Hematopoietic multipotent progenitor cell (in vitro differentiated cells): ENCODE measurements at places on chromosomes 2 and 18.

- DNase-seq, result no peak
Observed at GRCh38 chr2:120678251-120678650, 57.4 kb upstream of the GLI2 start.

DNA sequence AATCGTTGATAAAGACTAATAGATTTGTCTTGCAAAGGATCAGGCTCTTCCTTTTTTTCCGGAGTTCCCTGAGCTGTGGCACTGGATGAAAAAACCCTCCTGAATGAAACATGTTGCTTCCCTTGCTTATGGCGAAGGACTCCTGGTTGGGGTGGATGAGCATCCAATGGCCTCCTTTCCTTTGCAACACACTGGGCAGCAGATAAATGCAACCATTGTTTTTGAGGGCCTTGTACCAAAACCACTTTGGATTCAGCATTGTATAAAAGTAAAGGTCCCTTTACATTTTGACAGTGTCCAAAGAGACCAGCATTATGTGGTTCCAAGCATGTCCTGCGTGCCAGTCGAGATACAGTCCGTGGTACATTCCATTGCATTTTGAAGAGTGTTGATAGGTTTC is 44.7 kb downstream of the FAM210A start:
- DNase-seq, result no peak

DNA sequence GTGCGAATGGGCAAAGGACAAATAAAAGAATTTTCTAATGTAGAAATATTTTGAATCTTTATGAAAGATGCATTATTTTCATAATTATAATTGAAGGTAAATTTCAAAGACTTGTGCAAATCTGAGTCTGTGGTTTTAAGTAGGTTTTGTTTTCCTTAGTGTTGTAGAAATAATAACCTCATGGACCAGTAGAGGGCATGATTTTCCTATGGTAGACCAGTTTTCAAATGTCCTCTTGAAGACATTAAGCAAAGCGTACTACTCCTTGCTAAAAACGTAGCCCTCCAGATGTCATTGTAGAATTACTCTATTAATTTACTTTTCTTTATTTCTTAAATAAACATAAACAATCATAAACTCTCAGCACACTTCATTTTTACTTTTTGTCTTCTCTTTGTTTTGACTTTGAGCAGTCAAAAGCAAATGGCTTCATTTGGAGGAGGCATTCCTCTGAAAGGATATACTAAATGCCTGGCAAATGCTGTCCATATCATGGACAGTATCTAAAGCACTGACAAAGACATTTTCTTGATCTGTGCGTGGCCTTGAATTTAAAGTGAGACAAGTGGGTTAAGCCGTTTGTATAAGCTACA is 85.8 kb upstream of the FAM237A start:
- DNase-seq, result peak; percentile 55

DNA sequence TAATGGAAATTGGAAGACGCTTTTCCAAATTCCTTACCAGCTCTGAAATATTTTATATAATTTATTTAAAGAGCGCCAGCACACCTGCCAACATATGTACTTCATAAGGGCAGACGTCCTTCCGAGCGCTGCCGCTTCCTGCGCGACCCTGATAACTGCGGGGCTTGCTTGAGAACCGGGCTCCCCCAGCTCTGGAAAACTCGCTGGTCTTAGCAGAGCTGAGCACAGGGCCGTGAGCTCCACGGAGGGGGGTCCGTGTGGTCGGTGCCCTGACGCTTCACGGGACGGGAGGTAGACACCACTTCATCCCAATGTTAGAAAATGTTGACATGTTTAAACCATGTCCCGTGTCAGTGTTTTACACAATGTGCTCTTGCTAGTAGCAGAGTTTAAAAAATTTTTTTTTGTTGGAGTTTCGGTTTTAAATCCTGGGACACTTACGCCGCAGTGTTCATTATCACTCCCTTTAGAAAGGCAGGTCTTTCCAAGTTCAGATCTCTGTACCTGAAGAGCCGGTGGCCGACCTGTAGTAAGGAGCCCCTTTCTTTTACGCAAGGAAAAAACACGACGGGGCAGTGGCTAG is 1.6 kb downstream of the NFATC1 start:
- no peak for DNase-seq

DNA sequence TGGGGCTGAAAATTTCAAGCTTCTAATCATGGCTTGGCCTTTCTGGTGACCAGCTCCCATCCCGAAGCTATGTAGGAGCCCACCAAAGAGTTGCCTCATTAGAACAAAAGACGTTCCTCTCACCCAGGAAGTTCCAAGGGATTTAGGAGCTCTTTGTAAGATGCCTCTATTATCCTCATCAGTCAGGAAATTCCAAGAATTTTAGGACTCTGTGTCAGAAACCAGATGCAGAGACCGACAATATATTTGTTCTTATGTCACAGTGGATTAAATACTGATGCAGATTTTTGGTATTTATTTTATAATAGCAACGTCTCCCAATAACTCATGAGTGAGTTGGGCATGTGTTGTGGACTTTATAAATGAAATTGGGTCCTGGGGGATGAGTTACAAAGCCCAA is 91.8 kb upstream of the SKOR2 start:
- DNase-seq, result no peak

- DNase-seq, result no peak
Observed at GRCh38 chr18:71902482-71902881, 641.7 kb downstream of the CBLN2 start.

- DNase-seq, result no peak
Observed at GRCh38 chr18:69758458-69758857, 189.2 kb downstream of the CD226 start.

GRCh38 chr18:69220529-69220928 is 180.2 kb upstream of the DOK6 start:
- DNase-seq, result no peak

GRCh38 chr2:107412981-107413380 is 413.7 kb upstream of the RGPD4 start:
- no peak for DNase-seq

DNA sequence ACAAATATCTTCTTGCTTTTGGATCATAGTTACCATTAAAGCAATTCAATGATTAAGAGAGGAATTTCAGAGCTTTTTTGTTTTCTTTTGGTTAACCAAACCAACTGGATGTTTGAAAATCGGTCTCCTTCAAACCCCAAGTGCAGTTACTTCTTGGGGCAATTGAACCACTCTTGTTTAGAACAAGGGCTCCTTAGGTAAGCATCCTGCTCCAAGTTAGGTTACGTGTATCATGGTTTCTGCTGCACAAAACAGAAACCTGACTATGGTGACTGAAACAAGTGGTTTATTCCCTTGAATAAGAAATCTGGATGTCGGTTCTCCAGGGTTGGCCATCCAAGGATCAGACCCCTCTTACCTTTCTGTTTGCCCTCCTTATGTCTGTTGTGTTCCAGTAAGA is 16.1 kb upstream of the LGALSL start:
- no peak for DNase-seq

DNA sequence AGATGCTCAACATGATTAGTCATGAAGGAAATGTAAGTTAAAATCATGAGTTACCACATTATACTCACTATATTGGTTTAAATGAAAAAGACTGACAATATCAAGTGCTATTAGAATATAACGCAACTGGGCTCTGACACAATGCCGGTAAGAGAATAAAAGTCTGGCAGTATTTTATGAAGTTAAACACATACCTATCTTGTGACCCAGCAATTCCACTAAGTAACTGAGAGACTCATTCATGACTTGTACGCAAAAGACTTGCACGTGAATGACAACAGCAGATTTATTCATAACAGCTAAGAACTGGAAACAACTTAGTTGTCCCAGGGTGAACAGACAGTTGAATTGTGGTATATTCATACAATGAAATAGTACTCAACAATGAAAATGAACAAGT is 342.1 kb downstream of the SLC4A3 start:
- no peak for DNase-seq
